Chondrocyte (in vitro differentiated cells): ENCODE measurements at places on chromosomes 7 and 10. TPM values are rescaled to one million over a fixed set of nuclear protein-coding genes. Genes with fewer than 3 reads are reported as not detected.

DNA sequence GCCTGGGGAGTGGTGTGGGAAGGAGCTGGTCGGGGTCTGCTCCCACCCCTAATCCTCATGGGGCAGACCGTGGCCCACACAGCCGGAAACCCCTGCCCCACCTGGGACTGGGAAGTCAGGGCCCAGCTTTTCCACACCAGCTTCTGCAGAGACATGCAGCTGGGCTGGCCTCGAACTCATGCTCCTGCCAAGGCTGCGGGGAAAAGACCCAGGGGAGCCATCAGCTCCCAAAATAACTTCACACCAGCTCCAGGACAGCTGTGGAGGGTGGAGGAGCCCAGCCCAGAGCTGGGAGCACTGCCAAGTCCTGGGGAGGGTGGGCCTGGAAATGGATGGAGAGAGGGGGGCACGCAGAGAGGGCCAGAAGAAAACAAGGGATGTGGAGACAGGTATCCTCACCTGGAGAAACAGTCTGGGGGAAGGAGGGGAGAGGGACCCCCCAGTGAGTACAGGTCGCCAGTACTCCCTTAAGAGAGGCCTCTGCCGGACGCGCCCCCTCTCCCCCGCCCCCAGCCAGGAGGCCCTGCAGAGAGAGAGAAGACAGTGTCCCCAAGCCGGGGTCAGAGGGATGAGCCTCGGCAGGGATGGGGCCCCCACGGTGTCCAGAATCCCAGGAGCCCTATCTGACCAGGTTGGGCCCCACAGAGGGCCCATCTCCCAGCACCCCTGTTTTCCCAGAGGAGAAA, 11.5 kb upstream of the GRIFIN start:
- no peak for DNase-seq

- DNase-seq = no peak
These were observed 27.2 kb downstream of the NUDCD3 start for GRCh38 chr7:44463169-44463808.

DNA sequence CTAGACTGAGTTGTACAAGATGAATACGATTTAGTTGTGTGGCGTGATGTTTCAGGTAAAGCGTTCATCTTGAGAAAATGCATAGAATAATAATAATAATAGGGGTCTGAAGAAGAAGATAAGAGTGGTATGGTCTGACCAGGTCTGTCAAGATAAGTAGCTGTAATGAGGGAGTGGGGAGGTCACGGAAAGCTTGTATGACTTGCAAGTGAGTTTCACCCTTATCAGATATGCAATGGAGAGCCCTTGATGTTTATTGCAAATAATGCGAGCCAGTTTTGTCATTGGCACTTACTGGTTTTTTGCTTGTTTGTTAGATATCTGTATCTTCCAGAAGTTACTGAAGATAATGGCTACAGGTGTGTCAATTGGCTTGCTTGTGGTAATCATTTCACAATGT, 611.5 kb downstream of the CNTNAP2 start:
- no peak for DNase-seq

GRCh38 chr7:142785841-142786250, 15.1 kb downstream of the PRSS2 start:
- no peak for DNase-seq

- no peak for DNase-seq
These were observed 39.9 kb downstream of the AKR1D1 start for GRCh38 chr7:138116141-138116540.

Gene CLCN1
- not detected in 3 replicates for total RNA-seq
